Mammary microvascular endothelial cell (primary cell): ENCODE measurements at places on chromosomes 1 and 21. TPM values are rescaled to one million over a fixed set of nuclear protein-coding genes. Genes with fewer than 3 reads are reported as not detected.

The CGN gene
- total RNA-seq: 0.13 and 1.5 TPM in 2 replicates

The TCHH gene
- total RNA-seq: not detected in 2 replicates

The ITLN1 gene
- total RNA-seq: not detected in 2 replicates

The ZBTB8B gene
- under 0.01 TPM in 1 of 2 replicates, not detected in the other for total RNA-seq

The FYB2 gene
- not detected in 2 replicates for total RNA-seq

The RNU1-2 gene
- total RNA-seq: under 0.01 TPM in 1 of 2 replicates, not detected in the other

The OR6K3 gene
- total RNA-seq: not detected in 2 replicates

The CCDC30 gene
- 0.20 TPM in 2 replicates for total RNA-seq

The HES2 gene
- total RNA-seq: 31.5 and 32.2 TPM in 2 replicates

The CFHR3 gene
- not detected in 2 replicates for total RNA-seq

The FCRL2 gene
- not detected in 2 replicates for total RNA-seq

The TRPM2 gene
- 18.1 and 18.3 TPM in 2 replicates for total RNA-seq

The SH3BGR gene
- total RNA-seq: 0.39 and 4.7 TPM in 2 replicates

The FCGR1A gene
- not detected in 2 replicates for total RNA-seq

The C1orf210 gene
- not detected in 2 replicates for total RNA-seq

The RCC2 gene
- total RNA-seq: 65.0 and 67.2 TPM in 2 replicates

The BGLAP gene
- not detected in 2 replicates for total RNA-seq

The S100A3 gene
- total RNA-seq: 9.7 and 12.4 TPM in 2 replicates

The AMY1B gene
- not detected in 2 replicates for total RNA-seq

The ITLN2 gene
- total RNA-seq: not detected in 2 replicates
